ENCODE measurements at places on chromosomes 16 and 17.

DNA sequence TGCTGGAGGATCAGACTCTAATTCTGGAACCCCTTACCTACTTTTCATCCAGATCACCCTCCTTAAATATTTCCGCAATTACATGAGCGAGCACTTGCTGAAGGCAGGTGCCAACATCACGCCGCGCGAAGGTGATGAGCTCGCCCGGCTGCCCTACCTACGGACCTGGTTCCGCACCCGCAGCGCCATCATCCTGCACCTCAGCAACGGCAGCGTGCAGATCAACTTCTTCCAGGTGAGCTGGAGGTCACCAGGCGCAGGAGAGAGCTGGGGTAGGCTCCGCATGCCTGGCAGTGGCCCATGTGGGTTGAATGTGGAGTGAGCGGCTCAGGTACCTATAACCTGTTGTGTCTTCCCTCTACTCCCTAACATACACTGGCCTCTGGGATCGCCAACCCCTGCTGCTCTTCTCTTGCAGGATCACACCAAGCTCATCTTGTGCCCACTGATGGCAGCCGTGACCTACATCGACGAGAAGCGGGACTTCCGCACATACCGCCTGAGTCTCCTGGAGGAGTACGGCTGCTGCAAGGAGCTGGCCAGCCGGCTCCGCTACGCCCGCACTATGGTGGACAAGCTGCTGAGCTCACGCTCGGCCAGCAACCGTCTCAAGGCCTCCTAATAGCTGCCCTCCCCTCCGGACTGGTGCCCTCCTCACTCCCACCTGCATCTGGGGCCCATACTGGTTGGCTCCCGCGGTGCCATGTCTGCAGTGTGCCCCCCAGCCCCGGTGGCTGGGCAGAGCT lies 10.9 kb downstream of the PLK1 start:
- DNase-seq: no peak

DNA sequence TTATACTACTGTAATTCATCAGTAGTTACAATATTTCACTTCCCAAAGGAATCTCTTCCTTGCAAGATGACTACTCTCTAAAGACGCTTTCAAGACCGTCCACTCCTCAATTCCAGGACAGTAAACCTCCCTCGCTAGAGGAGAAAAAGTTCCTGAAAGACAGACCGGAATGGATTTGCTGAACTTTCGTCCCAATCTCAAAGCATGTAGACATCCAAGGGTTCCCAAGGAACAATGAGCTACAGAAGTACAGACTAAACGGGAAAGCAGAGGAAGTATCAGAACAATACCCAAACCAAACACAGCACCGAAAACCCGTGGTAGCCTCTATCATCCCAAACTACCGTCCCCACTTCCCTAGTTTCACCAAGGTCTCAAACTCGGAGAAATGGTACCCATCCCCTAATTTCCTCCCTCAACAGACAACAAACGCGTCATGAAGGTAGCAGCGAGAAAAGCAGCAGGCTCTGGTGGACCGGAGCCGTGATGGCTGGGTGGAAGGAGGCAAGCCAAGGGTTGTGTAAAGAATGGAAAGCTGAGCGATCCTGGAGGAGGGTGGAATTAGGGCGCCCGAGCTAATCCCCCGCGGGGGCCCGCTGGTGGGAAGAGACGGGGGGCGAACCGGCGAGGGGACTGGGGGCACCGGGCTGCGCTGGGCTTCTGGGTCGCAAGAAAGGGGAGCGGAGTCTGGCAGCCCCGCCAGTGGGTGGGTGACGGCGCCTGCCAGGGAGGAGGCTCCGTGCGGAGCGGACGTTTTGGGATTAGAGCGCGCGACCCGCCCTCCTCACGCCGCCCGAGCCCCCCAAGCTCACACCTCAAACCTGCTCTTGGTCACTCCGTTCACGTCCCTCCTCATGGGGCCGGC lies 647 bp downstream of the FBXL20 start:
- no peak for DNase-seq

GRCh38 chr17:27530764-27531391 lies 74.6 kb downstream of the KSR1 start:
- no peak for DNase-seq

- DNase-seq: no peak
Observed at GRCh38 chr16:87317750-87318644, 805 bp upstream of the C16orf95 start.

DNA sequence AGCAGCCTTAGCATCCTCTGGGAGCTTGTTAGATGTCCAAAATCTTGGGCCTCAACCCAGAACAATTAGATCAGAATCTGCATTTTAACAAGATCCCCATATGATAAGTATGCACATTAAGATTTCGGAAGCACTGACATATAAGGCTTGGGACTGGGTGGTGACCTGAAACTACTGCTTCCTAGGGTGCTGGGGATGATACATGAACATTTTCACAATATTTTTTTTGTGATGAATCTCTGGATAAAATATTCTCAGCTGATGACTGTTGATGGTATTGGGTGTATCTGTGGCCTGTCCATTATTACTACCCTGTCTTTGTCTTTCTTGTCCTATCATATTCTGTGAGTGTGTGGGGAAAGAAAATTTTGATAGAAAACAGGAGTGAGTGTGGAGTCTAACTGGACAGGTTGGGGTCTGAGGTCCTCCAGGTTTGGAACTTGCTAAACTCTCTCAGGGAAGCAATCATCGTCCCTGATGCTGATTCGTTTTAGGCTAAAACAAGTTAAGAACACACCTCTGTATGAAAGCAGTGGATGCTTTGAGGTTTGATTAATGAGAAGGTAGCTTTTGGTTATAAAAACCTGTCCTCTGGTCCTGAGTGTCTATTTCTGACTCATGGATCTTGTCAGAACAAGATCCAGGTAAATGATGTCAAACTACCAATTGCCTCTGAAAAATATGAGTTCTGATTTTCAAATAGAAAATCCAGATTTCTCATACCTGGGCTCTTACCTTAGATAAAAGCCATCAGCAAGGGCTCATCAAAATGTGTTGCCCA lies 23.2 kb downstream of the KRT23 start:
- no peak for DNase-seq

- no peak for DNase-seq
Observed at GRCh38 chr16:84548971-84549844, 44.7 kb upstream of the MEAK7 start.

DNA sequence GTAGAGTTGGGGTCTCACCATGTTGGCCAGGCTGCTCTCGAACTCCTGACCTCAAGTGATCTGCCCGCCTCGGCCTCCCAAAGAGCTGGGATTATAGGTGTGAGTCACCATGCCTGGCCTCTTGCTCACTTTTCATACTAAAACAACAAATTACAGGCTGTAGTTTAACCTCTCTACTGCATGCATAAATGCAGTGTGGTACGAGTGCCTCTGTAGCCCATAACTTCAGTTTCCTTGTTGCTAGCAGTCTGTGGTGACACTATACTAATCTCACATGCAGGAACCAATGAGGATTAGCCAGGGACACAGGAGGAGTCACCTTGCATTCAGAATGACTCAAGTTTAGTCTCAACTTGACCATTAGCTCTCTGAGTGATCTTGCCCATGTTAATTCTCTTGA lies 20.1 kb downstream of the HMOX2 start:
- DNase-seq: no peak

Data from H9 (cell line).